ENCODE measurements at places on chromosomes 1 and 21.

DNA sequence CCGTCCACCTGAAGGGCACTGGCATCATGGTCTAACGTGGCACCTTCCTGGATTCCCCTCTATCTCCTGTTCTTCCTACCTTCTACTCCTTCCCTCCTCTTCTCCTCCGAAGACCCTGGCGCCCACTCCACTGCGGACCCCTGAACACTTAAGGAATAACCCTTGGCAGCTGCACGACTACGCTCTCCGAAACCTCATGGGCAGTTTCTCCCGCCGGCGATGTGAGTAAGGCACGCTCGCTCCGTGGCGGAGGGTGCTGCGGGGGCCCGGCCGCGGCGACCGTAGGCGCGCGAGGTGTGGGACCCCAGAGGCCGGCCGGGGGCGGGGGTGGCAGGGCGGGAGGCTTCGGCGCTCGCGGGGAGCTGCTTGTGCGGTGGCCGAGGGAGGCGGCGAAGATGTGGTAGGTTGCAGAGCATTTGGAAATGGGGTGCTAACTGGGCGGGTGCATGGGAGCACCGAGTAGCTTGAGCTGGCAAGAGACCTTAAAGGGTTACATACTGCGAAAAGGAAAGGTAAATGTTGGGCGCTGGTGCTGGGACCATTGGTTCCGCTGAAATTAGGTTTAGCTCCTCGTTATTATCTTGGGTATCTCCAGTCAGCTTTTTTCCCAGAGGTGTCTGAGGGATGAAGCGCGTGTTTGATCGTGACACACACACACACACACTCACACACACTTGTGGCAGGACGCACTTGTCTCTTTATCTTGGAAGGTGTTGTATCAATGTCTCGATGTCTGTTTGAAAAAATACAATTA lies 876 bp downstream of the LRRC7 start:
- no peak for DNase-seq

DNA sequence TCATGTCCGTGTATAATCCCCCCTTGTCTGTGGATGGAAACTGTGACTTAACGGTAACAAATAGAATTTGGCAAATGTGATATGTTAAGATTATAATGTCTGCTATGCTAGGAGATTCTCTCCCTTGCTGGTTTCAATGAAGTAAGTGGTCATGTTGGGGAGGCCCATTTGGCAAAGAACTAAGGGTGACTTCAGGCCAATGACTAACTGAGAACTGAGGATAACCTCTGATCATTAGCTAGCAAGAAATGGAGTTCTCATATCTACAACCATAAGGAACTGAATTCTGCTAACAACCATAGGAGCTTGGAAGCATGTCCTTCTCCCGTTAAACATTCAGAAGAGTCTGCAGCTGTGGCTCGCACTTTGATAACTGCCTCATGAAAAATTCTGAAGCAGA lies 2.3 kb downstream of the IFI44L start:
- no peak for DNase-seq

- no peak for DNase-seq
Measured at GRCh38 chr1:28323720-28324119, 5.1 kb upstream of the MED18 start.

DNA sequence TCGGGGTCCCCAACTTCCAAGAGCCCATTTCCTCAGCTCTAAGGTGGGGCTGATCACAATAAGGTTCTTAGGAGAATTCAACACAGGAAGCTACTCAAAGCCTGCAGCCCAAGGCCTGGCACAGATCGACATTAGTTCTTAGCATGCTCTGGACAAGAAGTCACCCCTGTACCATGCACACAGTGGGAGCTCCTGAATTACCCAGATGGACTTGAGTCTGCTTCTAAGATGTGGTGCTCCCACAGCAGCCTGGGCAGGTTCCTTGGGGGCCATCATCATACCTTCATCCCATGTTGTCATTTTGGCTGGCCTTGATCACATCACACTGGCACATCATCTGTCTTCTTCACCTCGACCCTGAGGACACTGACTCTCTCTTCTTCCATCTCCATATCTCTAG lies 153.3 kb upstream of the VAMP3 start:
- DNase-seq, result no peak

DNA sequence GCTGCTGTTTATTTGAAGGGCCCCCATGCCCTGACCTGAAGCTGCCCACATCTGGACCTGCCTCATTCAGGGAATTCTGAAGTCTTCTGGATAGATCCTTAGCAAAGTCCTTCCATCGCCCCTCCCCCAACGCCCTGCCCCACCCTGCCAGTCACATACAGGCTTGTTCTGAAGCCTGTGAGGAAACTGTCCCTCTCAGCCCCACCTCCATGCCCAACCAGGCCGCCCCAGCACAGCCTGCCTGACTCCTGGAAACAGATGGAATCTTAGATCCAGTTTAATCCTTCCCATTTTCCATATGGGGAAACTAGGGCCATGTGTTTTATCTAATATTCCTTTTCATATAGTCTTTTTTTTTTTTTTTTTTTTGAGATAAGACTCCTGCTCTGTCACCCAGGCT lies 44.5 kb upstream of the GPR37L1 start:
- DNase-seq, result no peak

GRCh38 chr1:82606546-82606945 lies 805.8 kb downstream of the ADGRL2 start:
- DNase-seq, result no peak

- DNase-seq, result peak; percentile 53
Measured at GRCh38 chr1:3453891-3454810, at the start of gene ARHGEF16. ARHGEF16 (plus strand) TSS chr1:3454665; CDS start chr1:3463085, 8,420 bp downstream.

DNA sequence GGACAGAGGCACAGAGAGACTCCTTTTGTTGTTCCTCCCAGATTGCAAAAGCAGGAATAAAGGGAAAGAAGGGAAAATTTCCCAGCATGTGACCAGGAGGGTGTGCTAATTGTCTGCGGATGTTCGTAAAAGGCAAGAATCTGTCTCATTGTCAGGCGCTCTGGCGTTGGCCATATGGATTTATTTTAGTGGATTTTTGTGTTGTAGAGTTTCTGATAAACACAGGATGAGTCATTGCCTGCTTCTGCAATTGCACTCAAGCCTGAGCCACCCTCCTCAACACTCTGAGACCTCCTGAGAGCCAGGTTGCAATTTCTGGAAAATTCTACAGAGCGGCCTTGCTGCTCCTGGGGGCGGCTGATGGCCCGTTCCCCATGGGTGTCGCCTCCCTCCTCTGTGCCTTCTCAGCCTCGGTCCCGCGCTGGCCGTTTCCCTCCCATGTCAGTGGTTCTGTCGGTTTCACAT lies 227.7 kb downstream of the KAZN start:
- no peak for DNase-seq

DNA sequence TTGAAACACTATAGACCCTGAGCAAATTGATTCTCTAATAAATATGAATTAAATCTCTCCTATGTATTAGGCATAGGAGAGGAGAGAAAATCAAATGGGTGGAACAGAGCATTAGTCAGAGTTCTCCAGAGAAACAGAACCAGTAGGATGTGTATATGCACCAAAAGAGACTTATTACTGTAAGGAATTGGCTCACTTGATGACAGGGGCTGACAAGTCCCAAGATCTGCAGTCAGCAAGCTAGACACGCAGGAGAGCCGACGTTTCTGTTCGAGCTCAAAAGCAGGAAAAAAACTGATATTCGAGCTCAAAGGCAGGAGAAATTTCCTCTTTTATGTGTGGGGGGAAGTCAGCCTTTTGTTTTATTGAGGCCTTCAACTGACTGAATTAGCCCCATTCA lies 259.2 kb upstream of the KAZN start:
- DNase-seq, result no peak

- no peak for DNase-seq
Measured at GRCh38 chr1:178489399-178489798, 7.4 kb downstream of the CLEC20A start.

GRCh38 chr1:9167638-9168037 lies 38.7 kb upstream of the GPR157 start:
- DNase-seq, result no peak

DNA sequence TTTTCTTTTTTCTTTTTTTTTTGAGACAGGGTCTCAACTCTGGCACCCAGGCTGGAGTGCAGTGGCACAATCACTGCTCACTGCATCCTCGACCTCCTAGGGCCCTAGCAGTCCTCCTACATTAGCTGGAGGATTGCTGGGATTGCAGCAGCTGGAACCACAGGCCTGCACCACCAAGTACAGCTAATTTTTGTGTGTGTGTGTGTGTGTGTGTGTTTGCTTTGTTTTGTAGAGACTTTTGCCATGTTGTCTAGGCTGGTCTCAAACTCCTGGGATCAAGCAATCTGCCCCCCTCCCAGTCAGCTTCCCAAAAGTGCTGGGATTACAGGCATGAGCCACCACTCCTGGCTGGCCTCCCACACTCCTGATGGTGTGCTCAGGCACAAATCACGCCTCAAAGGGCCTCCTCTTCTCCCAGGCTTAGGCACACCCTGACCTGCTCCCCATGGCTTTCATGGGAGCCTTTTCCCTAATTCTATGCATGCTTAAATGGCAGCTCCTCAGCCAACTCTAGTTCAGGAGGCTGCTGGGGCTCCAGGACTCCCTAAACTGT lies 9.4 kb downstream of the FAM229A start:
- DNase-seq, result no peak

- DNase-seq, result no peak
Measured at GRCh38 chr1:67298762-67299161, 8.9 kb upstream of the IL12RB2 start.

DNA sequence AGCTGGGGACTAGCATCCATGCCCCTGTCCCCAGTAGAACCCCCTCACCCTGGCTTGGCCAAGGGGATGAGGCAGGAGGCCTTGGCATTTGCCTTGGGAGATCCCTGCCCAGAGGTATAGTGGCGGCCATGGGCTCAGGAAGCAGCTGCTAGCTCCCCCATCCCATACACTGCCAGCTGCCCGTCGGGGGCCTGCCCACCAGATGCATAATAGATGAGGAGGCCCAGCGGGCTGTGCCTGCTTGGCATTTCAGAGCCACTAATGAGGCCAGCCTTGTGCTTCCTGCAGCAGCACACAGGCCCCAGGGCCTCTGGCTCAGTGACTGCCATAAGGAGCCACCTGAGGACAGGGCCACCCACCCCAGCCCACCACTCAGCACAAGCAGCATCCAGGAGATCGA lies 23.6 kb downstream of the RAP1GAP start:
- no peak for DNase-seq

GRCh38 chr1:68675336-68675735 lies 178.5 kb upstream of the DEPDC1 start:
- DNase-seq, result no peak

DNA sequence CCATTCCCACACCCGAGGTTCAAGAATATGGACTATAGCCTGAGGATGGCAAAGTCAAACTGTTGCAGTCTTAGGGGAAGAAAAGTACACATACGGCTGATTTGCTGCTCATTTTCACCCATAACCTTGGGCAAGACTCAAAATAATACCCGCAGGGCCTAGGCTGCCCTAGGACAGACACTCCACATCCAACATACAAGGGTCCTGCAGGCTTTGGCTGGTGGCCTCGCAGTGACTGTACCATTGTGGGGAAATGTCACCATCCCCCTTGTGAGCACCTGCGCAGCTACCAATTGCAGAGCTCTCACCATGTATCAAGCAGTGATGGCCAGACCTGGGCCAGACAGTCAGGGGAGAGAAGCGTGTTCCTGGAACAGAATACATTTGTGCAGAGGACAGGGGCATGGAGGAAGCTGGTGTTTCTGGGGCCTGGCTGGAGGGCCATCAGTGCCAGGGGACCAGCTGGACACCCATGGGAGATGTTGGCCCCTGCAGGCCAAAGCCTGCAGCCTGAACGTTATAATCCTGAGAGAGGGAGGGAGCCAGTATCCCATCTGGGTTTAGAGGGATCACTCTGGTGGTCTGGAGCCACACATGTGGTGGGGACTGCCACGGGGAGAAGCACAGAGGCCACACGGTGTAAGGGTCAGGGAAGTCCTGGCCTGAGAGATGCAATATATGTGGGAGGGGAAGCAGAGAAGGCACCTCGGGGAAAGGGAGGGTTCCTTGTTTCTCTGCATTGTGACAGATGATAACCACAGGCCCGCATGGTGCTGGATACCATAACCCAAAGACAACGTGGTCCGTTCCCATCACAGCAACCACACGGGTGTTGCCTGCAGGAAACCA lies 101.2 kb downstream of the GLIS1 start:
- no peak for DNase-seq

- DNase-seq, result no peak
Measured at GRCh38 chr1:109912873-109913272, 2.2 kb downstream of the CSF1 start.

DNA sequence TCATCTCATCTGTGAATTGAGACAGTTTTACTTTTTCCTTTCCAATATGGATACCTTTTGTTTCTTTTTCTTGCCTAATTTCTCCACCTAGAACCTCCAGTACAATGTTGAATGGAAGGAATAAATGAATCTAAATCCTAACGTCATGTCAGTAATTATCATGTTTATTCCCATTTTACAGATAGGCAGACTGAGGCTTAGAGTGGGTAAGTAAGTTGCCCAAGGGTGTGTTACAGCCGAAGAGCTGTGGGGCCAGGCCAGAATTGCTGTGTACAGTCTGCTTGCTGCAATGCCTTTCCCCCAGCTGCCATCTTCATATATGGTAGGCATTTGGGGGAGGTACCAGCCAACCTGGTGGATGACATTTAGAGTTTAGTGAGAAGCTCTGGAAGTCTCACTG lies 162.7 kb downstream of the CAMTA1 start:
- DNase-seq, result no peak

DNA sequence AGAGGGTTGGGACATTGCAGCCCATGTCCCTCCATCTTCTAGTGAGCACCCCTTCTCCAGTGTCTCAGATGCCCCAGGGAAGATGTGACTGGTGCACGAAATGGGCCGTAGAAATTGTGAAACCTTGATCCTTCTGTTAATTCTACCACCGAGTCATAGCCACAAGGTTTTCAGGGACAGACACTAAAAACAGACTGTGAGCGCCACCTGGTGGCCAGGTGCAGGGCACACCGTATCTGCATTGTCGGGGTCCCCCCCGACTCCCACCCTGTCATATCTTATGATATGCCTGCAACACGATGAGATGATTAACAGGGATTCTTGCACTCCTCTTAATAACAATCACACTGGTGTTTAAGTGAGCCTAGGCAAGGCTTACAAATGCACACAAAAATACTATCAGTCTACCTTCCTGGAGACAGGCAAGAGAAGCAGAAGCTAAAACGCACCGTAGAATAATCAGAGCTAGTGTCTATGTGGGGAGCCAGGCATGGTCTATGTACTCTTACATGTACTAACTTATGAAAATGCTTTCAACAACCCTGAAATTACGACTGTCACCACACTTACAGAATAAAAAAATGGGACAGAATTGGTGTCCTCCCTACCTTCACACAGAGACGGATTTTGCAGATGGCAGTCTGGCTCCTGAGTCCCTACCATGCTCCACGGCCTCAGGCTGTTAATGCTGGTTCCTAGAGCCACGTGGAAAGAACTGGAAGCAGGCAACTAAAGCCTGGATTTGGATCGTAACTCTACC lies 57.9 kb downstream of the FHAD1 start:
- peak; percentile 25 for DNase-seq

DNA sequence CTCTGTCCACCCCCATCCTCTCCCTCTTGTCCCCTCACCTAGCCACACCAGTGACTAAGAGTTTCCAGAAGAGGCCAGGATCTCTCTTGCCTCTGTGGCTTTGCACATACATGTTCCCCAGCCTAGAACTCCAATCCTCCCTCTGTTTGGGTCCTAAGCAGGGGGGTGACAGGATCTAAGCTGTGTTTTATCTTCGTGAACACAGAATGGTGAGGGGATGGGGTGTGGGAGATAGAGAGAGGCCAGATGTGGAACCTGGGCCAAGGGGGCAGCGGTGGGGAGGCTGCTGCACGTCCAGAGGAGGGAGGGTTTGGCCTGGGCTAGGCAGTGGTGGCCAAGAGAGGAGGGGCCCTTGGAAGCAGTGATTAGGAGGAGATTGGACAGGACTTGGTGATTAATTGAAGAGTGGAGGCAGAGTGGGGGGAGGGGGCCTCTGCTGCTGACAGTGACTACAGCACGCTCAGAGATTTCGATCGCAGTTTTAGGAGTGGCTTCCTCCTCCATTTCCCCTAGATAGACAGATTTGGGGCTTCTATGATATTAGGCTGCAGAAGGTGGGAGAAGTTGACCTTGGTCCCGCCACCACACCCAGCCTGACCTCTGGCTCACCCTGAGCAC lies 17.1 kb upstream of the ADGRB2 start:
- DNase-seq, result no peak

All from RCC 7860 (cell line).